ENCODE measurements at places on chromosomes 3 and 15.

DNA sequence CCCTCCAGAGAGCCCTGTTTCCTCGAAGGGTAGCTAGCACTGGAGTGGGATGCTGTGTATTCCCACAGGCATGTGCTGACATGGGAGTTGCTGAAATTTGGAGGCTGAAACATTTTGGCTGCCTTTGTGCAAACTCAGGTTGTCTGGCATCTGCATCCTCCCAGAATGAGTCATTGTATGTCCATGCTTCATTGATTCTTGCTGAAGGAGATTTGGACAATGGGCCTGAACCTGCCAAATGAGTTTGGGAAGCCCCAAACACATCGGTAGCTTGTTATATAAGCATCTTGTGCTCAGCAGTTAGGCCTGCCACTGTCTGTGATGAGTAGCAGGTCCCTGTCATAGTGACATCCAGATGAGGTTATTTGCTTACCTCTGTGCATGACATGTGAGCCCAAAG is 160.0 kb downstream of the IL5RA start:
- DNase-seq = no peak

DNA sequence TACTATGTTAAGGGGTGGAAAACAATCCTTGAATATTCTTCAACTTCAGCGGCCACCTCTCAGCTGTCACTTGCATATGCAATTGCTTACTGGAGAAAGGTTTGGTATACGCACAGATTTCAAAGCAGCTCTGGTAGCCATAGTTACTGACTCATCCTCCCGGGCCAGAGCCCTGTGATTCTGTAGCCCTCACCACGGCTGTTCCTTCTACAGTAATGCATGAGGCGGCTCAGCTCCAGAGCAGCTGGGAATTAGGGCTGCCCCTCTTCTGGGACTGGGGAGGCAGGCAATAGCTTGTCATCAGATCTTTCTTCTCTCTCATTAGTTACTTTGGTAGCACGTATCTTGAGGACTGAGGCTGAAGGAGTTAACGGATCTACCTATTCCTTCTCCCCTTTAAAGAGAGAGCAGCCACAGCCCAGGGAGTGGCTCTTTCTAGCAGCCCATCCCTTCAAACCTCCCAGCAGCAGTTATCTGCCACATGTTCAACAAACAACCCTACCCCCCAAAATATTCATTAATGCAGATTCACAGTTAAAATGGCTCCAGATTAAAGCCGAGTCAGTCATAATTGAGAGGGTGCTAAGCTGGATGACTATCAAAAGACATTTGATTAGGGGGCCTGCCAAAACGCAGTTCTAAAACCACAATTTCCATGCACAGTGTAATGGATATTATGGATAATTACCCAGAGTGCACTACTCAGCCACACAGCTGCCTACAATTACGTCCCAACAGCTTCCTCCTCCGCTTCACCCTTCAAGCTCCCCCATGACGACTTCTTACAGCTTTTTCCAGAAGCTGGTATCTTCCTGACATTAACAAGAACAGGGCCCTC is 54.7 kb downstream of the ETV5 start:
- DNase-seq = no peak

GRCh38 chr3:150830094-150830681 is 67.2 kb upstream of the SIAH2 start:
- peak; percentile 21 for DNase-seq

- no peak for DNase-seq
Observed at GRCh38 chr3:80677796-80678195, 910.0 kb upstream of the ROBO1 start.

DNA sequence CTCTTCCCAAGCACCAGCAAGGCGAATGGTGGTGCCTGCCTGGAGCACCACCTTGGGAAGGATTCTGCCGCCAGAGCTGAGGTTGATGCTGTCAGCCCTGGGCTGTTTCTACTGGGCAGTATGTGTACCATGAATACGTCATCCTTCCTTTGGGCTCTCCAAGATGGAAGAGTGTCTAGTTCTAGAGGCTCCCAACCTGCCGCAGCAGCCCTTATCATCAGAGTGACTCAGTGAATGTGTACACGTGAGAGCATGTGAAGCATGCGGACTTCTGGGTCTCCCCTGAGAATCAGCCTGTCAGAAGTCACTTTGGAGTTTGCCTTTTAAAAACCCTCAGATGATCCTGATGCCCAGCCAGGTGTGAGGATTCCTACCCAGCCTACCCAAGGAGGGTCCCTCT is 20.9 kb downstream of the PLA2G4D start:
- DNase-seq = no peak

DNA sequence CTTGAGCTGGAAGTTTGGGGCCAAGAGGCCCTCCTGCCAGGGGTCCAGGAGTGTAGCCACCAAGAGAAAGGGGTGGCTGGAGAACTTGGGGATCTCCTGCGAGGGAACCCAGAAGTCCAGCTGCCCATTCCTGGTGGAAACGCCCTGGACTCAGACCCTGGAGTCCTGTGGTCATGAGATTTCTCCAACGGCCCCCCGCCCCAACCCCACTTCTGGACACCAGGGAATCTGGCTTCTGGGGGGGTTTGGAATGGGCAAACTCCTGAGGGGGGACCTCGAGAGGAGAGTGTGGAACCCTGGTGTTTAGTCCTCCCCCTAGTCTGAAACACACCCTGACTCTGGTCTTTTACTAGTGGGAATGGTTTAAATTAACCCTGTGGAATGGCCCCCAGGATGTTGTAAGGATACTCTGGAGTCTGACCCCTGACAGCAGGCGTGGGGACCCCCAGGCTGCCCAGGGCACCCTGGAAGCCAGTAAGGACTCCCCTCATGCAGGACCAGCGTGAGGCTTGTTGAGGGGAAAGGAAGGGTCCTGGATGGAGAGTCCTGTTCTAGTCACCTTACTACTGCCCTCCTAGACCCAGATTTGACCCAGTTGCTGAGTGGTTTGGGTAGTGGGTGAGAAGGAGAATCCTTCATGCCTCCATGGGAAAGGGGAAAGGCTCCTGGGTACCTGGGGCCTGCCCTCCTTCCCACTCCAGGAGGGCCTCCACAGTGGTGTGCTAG is 540 bp downstream of the KLHDC8B start:
- no peak for DNase-seq

- no peak for DNase-seq
Observed at GRCh38 chr3:146505516-146505915, 36.2 kb upstream of the PLSCR2 start.

DNA sequence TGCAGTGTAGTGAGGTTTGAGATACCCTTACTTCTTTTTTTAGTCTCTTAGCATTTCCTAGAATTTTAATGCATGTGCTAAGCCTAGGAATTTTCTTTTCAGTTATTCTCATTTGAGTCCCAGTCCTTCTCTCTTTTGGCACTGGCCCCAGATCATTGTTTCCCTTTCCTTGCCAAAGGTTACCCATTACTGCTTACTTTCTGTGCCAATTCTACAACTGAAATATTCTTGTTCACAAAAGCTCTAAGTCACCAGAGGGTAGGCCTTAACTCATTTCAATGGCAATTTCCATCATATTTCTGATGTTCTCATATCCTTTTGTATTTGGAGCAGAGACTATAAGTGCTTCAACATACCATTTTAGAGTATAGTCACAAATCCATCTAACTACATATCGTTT is 199.6 kb upstream of the CBLB start:
- no peak for DNase-seq

Data from MM.1S (cell line).